Endothelial cell (in vitro differentiated cells): ENCODE measurements at places on chromosomes 5 and 9. TPM values are rescaled to one million over a fixed set of nuclear protein-coding genes. Genes with fewer than 3 reads are reported as not detected.

The SLC22A4 gene
- 0.13 TPM for total RNA-seq

The ADCY2 gene
- 1.5 TPM for total RNA-seq

The SLC36A3 gene
- total RNA-seq, result not detected

The CARTPT gene
- total RNA-seq, result 148 TPM

The IL9 gene
- not detected for total RNA-seq

The ROR2 gene
- total RNA-seq, result 3.5 TPM
